Posterior cingulate gyrus (tissue), 11 donors: ENCODE measurements at places on chromosomes 12 and 14.
A peak's percentile ranks its signal among the peaks of the same experiment; 100 is the strongest.

DNA sequence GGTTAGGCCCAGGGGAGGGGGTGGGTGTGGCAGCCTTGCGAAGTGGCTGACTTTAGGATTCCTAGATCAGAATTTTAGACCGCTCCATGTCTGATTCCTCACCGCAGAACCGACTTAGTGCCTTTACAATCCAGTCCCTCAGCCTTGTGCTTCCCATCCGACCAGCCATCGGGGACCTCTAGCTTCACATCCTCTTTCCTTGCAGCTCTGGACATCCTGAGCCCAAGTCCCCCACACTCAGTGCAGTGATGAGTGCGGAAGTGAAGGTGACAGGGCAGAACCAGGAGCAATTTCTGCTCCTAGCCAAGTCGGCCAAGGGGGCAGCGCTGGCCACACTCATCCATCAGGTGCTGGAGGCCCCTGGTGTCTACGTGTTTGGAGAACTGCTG lies 557 bp downstream of the COPS7A start:
- no peak for DNase-seq

GRCh38 chr12:108630481-108631207 lies 3.0 kb downstream of the SELPLG start:
- no peak for DNase-seq

DNA sequence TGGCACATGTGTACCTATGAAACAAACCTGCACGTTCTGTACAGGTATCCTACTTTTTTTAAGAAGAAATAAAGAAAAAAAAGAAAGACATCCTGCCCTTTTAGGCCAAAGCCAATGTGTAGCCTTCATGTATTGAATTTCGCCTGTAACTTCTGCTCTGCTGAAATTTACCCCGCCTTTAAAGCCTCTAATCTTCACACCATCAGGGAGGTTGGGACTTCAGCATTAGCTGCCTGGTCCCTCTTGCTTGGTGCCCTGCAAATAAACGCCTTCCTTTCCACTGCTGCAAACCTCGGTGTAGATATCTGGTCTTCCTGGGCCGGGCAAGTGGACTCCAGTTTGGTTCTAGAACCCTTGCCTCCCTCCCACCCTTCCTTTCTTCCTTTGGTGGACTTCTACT lies 2.6 kb upstream of the KRT71 start:
- DNase-seq, result no peak

- DNase-seq, result no peak
These were observed 583.7 kb upstream of the USP15 start for GRCh38 chr12:61676520-61676919.

GRCh38 chr14:103434868-103435442 lies 49.7 kb downstream of the MARK3 start:
- DNase-seq, result no peak

DNA sequence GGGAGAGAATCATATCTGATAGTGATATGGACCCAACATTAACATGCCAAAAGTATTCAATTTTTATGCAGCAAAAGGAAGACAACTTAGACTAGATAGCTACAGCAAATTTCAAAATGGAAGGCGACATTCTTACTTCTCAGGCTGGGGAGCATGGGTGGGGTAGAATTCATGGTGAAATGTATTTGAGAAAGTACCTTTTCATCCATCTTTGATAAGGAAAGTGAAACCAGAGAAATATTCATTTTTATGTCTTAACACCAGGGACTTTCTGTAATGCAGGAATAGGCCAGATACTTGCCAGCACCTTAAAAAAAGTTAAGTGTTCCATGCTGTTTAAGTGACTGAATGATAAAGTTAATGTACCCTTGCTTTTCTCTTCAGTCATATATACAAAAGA lies 13.4 kb downstream of the BTG1 start:
- DNase-seq, result no peak

- DNase-seq, result no peak
These were observed 219.5 kb downstream of the KLHL28 start for GRCh38 chr14:44742202-44742601.

GRCh38 chr12:4899364-4899763 lies 10.3 kb upstream of the KCNA1 start:
- DNase-seq, result no peak

GRCh38 chr12:106135075-106135474 lies 3.7 kb downstream of the NUAK1 start:
- no peak for DNase-seq

- peak; percentile 15 for DNase-seq
These were observed 25.7 kb upstream of the GALNT9 start for GRCh38 chr12:132354982-132355680.

DNA sequence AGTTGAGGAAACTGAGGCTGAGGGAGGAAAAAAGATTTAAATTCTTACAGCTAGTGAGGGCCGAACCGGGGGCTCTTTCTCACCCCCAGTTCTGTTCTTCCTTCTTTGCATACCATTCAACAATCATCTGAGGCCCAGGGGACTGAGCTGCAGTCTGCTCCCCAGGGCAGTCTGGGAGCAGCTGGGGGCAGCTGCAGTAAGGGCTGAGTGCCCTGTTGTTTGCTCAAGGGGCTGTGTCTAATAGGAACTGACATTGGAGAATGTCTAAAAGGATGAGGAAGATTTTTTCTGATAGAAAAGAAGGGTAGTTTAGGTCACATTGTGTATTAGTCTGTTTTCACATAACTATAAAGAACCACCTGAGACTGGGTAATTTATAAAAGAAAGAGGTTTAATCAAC lies 42.2 kb downstream of the SLC17A8 start:
- no peak for DNase-seq

- no peak for DNase-seq
These were observed 891 bp downstream of the SPRYD4 start for GRCh38 chr12:56469007-56469930.

DNA sequence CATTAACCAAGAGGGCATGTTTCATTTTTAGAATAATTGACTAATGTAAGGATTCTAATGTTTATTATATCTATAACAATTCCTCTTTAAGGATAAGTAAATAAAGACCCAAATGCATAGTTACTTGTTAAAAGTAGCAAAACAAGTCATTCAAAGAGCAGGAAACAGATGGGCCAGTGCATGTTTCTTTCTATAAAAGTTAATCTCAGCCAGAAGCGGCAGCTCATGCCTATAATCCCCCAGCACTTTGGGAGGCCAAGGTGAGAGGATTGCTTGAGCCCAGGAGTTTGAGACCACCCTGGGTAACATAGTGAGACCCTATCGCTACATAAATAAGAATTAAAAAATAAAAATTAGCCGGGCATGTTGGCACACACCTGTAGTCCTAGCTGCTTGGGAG lies 391.0 kb upstream of the RGS6 start:
- DNase-seq, result no peak
